ENCODE measurements at places on chromosomes 3 and 15.

DNA sequence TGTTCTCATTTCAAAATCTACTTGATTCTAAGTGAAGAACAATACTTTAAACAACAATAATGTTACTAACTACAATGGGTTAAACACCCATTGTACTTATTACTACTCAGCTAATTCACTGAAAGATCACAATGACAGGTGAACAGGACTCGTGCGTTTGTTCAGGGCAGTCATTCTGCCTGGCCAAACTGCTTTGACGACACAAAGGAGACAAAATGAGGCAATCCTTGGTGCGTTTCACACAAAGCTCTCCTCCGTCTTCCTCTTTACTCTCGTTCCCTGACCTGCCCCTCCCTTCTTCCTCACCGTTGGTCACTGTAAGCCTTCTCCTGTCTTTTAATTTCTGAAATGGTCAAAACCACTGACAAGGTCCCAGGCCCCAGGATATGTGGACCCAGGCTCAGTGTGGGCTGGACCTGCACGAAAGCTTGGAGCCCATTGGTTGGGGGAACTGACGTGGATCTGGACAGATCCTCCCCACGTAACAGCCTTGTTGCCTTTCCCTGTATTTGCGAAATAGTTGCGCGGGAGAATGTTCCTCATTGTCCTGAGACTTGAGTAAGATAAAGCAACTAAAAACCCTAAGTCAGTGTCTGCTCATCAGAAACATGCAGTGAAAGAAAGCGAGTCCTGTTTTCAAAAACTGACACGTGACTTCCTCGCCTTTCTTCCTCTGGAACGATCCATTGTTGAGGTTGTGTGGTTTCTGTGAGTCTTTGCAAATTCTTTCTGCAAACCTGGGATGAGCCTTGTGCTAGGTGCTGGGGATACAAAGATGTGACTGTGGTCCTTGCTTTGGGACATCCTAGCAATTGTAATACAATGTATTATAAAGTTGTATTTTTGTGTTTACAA is 147.1 kb upstream of the RGMA start:
- DNase-seq = no peak

GRCh38 chr15:72856549-72857040 is 73.0 kb upstream of the ADPGK start:
- DNase-seq = no peak

DNA sequence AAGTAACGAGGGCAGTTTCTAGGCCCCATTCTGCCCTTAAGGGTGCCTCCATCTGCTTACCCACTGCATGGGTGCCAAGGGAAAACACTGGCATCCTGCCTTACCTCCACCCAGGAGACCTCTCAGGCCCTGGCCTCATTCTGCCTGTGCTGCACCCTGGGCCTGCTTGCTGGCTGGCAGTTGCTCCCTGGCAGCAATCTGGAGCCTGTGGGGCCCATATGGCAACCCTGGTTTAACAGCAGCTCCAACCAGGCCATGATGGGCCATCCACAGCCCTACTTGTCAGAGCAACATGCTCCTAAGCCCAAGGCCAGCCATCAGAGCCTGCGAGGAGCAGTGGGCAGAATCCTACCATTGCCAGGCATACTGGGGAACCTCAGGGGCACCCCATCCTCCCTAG is 3.7 kb downstream of the C3orf18 start:
- no peak for DNase-seq

DNA sequence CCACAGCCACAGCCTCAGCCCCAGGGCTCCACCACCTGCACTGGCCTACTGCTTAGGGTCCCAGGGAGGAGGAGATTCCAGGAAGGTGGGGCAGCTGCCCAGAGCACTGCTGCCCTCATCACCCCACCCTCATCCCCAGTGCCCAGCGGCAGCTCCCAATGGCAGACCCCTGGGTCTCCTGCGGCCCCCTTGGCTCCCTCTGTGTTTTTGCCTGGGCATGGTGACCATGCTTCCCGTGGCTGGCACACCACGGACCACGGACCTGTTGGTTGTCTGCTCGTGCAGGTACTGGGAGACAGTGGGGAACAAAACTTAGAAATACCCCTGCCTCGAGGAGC is 2.7 kb downstream of the CHST13 start:
- DNase-seq = no peak

- DNase-seq = no peak
These were observed 251.3 kb upstream of the HES1 start for GRCh38 chr3:193884652-193885051.

GRCh38 chr3:36751326-36751725 is 13.0 kb downstream of the DCLK3 start:
- DNase-seq = no peak
